ENCODE measurements at places on chromosomes 3 and 15.

DNA sequence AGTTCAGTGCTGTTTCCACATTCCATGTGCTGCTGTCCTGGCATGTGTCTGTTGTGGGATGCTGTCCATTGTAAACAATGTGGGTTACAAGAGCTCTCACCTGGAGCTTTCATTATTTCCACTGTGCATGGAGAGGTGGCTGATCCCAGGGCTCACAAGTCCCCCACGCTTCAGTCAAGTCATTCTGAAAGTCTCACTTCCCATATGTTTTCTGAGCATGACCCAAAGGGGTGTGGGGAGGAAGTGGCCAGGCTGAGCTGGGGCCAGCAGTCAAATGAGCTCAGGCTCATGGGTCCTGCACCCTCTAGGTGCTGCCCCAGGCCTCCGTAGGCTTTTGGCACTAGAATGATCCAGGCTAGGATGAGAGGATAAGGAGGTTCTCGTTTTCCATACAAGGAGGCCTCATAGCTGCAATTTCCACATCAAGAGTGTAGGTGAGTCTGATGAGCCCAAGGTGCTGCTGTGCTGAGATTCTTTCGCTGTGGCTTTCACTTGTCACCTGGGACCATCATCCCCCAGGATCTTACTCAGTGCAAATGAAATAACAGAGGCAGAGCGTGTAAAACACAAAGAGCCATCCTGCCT, 22.0 kb downstream of the STARD5 start:
- DNase-seq, result no peak

DNA sequence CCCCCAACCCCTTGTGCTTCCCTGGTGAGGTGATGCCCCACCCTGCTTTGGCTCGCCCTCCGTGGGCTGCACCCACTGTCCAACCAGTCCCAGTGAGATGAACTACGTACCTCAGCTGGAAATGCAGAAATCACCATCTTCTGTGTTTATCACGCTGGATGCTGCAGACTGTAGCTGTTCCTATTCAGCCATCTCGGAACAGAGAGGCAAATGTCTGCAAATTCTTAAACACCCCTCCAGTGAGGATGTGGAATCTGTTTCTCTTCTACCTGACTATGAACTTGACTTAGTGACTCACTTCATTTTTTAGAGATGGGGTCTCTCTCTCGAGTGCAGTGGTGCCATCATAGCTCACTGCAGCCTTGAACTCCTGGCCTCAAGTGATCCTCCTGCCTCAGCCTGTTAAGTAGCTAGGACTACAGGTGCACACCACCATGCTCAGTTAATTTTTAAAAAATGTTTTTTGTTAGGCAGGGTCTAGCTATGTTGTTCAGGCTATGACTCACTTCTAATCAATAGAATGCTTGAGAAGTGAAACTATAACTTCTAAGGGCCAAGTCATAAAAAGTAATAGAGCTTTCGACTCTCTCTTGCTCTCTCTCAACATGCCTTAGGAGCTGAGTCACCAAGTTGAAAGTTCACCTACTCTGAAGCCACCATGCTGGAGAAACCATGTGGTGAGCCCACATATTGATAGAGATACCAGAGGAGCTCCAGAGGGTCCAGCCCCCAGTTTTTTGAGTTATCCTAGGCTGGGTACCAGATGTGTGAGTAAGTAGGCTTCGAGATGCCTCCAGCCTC, 11.5 kb upstream of the PARP14 start:
- DNase-seq, result no peak

- no peak for DNase-seq
These were observed 307.7 kb upstream of the C2CD4B start for GRCh38 chr15:62472616-62473299.

- DNase-seq, result no peak
These were observed 223.8 kb downstream of the ADAMTS9 start for GRCh38 chr3:64463981-64464380.

- no peak for DNase-seq
These were observed 78.8 kb upstream of the UBE2E1 start for GRCh38 chr3:23726811-23727548.

GRCh38 chr3:105537371-105538080, 170.8 kb downstream of the ALCAM start:
- no peak for DNase-seq

DNA sequence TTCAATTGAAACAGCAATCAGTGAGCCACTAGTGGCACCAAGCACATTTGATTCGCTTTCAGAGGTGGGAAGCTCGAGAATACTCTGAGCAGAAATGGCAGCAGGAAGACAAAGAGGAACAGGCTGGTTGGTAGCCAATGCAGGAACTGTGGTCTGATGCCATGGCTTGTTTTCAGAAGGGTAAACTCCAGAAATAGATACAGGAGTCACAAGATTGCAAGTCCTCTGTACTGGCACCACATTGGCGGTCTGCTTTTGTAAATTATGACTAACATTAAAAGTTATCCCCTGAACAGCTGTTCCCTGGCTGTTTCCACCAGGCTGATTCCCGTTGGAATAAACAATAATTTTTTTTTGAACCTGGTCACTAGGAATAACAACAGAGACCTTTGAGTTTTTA, 35.5 kb downstream of the USF3 start:
- no peak for DNase-seq

DNA sequence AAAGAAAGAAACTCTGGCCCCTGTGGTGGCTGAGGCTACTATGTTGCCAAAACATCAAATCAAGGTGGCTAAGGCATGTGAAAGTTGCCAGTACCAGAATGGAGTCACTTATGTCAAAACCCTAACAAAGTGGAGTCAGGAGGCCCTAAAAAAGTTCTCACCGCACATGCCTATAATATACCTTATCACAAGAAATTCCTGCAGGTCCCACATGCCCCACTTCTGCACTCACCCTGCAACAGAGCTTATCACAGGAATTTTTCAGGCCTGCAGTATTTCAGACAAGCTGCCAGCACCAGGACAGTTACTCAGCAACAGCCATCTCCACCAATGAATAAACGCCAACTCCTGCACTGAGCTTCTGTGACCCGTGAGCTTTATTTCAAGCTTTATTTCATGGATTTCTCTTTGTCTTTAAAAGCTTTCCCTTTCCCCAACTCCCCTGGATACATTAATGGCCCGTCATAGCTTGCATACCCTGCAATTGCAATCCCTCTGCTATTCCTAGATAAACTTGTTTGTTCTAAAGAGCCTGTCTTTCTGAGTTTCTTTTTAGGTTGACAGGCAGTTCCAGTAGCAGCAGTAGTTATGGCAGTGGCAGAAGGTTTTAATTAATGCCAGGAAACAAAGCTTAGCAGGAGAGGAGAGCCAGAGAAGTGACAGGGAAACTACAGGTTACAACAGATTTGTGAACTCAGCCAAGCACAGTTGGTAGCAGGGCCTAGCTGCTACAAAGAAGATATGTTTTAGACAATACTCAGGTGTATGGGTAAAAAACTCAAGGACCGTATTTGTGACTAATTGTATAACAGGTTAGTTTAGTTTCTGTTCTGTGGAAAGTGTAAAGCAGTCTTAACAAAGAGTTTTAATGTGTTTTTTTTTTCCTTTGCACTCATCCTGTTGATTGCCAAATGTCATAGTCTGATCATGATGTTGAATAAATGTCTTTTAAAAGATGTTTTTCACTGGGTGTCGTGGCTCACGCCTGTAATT, 15.9 kb upstream of the TMEM42 start:
- DNase-seq, result no peak

DNA sequence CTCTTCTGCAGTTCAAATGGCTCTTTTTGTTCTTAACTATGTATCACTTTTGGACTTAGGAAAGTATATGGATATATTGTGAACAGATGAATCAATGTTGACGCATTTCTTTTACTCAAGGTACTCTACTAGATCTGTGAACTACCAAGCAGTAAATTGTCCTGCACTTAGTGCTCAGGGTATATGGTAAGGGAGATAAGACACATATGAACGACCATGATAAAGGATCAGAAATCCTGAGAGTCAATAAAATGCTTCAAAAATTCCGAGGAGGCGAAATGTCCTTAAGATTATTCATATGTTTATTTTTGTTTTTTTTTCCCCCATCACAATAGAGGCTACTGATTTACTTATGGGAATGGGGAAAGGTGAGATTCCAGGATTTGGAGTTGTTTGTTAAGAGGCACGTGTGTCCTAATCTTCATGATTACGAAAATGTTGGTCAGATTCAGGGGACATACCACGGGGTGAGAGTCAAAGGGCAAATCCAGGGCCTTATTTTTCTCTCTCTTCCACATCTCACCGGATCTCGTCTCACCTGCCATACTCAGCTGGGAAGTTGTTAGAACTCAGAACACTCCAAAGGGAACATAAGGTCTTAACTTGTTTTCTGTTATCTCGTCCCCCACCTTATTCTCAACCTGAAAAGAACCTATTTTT, 475.1 kb upstream of the TBL1XR1 start:
- DNase-seq, result no peak

DNA sequence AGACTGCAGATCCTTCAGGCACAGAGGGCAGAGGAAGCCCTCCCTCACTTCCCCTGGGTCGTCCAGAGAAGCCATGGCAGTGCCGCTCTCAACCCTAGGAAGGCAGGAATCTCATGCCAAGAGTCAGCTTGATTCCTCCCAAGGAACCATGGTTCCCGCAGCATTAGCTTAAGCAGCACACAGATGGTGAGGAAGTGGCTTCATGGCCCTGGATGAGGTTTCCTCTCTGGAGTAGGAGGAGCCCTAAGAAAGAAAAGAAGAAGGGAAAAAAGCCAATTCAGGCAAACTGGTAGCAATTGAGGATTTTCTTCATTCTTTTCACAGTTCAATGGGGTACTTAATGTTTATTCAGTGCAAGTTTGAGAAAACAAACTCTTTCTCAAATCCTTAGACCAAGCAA, 2.9 kb downstream of the RBSN start:
- no peak for DNase-seq

DNA sequence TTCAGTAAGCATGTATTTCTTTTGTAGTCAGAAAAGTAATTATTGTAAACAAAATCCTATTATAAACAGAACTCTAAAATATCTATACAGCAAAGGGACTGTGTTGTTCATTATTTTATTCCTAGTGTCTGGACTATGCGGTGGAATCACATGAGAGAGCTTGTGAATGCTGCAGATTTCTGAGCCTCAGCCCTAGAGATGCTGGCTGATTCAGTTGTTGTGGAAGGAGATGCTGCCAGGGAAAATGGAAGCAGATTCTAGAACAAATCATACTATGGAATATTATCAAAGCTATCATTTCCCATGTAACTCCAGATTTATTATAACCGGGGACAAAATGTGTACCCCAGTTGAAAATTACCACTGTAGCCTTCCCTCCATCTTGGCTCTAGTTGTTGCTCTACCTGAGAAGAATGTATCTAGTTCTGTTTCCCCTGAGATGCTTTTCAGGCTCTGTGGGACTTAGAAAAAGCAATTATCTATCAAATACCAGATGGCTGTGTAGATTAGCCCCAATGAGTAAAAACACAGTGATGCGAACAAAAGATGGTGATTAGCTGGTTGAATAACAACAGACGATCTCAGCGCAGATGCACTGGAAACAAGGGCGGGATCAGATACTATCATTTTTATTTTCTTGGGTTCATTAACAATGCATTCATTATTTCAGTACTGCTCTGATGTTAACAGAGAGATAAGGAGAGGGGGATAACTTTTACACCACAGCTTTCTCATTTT, 131.3 kb downstream of the TMEM108 start:
- DNase-seq, result no peak

DNA sequence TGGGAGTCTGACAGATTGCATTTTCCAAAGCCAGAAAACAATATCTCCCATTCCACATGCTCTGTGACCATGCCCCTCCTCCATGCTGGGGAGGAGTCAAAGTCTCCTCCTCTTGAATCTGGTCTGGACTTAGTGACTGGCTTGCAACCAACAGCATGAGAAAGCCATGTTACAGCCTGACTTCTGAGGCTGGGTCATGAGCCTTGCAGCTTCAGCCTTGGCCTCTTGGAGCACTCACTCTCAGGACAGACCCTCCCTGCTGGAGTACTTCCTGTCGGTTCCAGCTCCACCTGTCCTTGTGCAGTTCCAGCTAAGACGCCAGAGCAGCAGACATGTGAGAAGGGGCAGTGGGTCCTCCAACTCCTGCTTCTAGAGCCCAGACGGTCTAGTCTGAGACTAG, 49.7 kb upstream of the RBSN start:
- DNase-seq, result no peak

GRCh38 chr3:48038971-48039481, 22.8 kb upstream of the MAP4 start:
- DNase-seq, result no peak

- no peak for DNase-seq
These were observed 3.2 kb upstream of the KY start for GRCh38 chr3:134654031-134654430.

GRCh38 chr3:171790898-171791691, 19.2 kb downstream of the PLD1 start:
- no peak for DNase-seq

GRCh38 chr15:26222781-26223180, 359.7 kb upstream of the ATP10A start:
- no peak for DNase-seq

- no peak for DNase-seq
These were observed 138.6 kb downstream of the FBLN2 start for GRCh38 chr3:13687517-13687943.

GRCh38 chr3:153291059-153291685, 129.1 kb downstream of the RAP2B start:
- no peak for DNase-seq

DNA sequence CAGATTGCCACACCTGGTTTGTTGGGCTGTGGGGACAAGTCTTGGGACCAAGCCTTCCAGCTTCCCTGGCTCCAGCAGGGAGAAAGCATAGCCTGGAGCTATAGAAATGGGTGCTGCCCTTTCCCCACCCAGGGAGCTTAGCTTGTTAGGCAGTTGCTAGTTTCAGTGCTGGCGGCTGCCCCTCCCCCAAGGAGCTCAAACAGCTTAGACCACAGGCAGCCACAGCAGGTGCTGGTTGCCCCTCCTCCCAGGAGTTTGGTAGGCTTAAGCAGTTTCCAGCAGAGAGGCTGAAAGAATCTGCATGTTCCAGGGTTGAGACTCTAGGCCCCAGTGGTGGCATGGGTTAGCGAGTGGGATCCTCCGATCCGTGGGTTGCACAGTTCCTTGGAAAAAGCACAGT, 889.7 kb downstream of the IGSF11 start:
- no peak for DNase-seq

DNA sequence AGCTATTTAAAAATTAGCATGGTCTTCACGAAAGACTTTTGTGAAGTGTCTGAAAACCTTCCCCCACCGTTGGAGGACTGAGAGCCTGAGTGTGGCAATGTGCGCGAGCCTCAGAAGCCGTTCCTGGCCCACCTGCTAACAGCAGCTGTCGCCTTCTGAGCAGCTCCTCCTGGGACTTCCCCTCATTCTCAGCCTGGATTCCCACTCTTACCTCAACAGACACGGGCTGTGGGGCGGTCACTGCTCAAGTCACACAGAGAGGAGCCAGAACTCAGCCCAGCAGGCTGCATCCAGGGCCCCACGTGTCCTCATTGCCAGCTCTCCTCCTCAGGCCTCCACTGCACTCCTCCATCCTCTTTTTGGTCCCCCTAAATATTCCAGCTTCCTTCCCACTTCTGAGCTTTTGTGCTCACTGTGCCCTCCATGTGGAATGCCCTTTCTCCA, 7.8 kb downstream of the DNASE1L3 start:
- DNase-seq, result no peak

DNA sequence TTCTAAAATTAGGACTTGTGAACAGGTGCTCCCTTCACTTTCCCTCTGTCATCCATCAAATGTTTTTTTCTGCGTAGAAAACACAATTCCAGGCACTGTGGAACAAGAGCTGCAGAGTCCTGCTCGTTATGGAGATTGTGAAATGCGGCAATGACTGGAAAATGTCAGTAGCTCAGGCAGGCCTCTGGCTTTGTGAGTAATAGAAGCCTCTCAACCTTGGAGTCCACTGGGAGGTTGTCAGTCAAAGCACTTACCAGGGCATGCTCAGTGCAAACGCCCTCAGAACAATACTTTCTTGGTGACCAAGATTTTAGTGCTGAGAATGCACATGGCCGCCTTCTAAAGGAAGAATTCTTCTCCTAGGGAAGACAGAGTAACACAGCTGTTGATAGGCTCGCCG, 26.7 kb upstream of the MED12L start:
- DNase-seq, result no peak

All from stimulated activated CD8-positive, alpha-beta memory T cell treated with anti-CD3 and anti-CD28 coated beads, Interleukin-15, amount 100 ng/mL, for 4 hours (primary cell).